Progenitor cell of endocrine pancreas (in vitro differentiated cells): ENCODE measurements at places on chromosomes 6 and 20. TPM values are rescaled to one million over a fixed set of nuclear protein-coding genes. Genes with fewer than 3 reads are reported as not detected.
A peak's percentile ranks its signal among the peaks of the same experiment; 100 is the strongest.

Gene OR12D3
- total RNA-seq, result not detected in 2 replicates

Gene UBE2C
- 63.9 and 69.0 TPM in 2 replicates for total RNA-seq

- DNase-seq, result no peak
Measured at GRCh38 chr6:12258591-12259075, 31.5 kb upstream of the EDN1 start.

DNA sequence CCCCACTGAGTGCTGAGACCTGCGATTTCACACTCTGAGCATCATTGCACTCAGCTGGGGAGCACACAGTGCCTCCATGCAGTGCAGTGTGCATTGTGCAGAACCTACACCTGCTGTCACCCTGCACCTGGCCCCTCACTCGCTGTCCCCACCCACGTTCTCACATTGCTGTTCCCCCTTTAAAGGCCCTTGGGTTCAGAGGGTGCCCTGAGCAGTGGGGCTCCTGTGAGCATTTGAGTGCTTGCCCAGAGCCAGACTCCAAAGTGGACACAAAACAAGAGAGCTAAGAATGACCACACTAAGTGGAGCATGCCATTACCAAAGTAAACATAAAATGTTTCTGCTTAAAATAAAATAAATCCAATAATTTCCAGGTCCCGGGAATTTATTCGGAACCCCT, 131.0 kb upstream of the CST7 start:
- no peak for DNase-seq

GRCh38 chr6:99514089-99514488, 1.1 kb downstream of the USP45 start:
- no peak for DNase-seq

DNA sequence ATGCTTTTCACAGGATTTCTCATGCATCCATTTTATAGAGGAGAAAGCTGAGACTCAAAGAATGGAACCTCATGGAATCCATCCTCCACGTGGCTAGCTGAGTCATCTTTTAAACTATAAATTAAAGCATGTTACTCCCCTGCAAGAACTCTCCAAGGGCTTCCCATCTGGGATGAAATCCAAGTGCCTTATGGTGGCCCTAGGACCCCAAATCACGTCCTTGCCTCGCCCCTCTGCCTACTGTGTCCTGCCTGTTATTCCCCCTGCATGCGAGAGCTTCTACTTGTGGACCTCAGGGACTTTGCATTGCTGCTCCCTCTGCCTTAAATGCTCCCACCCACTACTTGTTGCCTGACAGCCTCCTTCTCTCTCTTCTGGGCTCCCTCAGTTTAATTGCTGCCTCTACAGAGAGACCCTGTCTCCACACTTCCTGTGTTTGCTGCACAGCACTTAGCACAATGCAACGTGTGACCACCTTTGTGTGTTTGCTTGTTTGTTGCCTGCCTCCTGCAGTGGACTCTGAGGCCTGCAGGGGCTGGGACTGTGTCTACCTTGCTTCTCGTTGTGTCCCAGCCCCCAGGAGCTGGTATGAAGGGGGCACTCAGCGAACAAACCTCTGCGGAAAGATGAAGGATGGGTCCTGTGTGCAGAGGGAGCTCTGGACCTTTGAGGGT, 39.4 kb downstream of the TOX2 start:
- no peak for DNase-seq

- no peak for DNase-seq
Measured at GRCh38 chr6:105677671-105678475, 275.0 kb upstream of the PREP start.

Gene CLPSL1
- not detected in 2 replicates for total RNA-seq

GRCh38 chr20:4109307-4109940, 94.1 kb upstream of the RNF24 start:
- no peak for DNase-seq

- no peak for DNase-seq
Measured at GRCh38 chr6:71544028-71544427, 255.4 kb downstream of the OGFRL1 start.

DNA sequence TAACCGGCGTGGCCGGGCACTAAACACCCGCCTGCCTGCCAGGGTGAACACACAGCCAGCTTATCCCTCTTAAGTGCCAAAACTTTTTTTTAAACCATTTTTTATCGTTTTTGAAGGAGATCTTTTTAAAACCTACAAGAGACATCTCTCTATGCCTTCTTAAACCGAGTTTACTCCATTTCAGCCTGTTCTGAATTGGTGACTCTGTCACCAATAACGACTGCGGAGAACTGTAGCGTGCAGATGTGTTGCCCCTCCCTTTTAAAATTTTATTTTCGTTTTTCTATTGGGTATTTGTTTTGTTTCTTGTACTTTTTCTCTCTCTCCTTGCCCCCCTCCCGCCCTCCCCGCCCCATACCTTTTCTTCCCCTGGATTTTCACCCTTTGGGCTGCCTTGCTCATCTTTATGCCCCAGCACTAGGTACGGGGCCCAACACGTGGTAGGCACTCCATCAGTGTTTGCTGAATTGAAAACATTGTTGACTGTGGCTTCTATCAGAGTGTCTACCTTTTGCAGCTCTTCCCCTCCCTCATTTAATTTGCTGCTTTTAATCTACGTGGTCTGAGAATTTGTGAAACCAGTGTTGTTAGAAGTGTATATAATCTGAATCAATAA, 1.5 kb downstream of the ZCCHC3 start:
- no peak for DNase-seq

DNA sequence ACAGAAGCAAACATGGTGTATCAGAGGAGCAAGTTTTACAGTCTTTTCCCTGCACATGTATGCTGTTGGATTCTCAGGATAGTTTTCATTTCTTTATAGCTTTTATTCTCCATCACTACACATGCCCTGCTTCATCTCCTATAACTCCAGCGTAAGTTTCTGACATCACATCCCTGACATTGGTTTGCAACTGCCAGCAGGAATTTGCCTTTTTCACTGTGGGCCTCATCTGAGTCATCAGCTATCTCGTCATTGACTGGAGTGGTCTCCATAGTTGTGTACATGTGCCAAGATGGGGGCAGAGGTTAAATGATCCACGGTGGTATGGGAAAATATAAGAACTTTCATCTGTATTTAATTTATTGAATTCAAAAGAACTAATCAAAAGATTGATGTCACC, 96.7 kb downstream of the SLX4IP start:
- DNase-seq, result no peak

Gene BAG2
- total RNA-seq, result 4.8 and 4.9 TPM in 2 replicates

DNA sequence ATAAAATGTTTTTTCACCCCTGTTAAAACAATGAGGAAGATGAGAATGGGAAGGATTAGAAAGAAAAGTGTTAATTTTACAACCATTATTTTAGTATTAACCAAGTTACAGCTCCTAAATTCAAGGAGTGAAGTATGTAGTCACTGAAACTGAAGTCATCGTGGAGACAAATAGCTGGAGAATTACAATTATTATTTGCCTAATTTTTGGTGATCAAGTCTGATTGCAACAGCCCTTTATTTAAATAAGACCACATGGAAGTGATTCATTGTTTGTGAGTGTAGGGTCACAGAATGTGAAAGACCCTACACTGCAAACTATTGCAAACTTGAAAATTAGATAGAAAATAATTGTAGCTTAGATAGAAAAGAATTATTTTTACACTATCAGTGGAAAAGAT, 292.4 kb downstream of the CENPW start:
- no peak for DNase-seq

- peak; percentile 23 for DNase-seq
Measured at GRCh38 chr20:2652724-2653555, 508 bp downstream of the NOP56 start.

Gene ZNFX1
- 10.0 and 10.7 TPM in 2 replicates for total RNA-seq

DNA sequence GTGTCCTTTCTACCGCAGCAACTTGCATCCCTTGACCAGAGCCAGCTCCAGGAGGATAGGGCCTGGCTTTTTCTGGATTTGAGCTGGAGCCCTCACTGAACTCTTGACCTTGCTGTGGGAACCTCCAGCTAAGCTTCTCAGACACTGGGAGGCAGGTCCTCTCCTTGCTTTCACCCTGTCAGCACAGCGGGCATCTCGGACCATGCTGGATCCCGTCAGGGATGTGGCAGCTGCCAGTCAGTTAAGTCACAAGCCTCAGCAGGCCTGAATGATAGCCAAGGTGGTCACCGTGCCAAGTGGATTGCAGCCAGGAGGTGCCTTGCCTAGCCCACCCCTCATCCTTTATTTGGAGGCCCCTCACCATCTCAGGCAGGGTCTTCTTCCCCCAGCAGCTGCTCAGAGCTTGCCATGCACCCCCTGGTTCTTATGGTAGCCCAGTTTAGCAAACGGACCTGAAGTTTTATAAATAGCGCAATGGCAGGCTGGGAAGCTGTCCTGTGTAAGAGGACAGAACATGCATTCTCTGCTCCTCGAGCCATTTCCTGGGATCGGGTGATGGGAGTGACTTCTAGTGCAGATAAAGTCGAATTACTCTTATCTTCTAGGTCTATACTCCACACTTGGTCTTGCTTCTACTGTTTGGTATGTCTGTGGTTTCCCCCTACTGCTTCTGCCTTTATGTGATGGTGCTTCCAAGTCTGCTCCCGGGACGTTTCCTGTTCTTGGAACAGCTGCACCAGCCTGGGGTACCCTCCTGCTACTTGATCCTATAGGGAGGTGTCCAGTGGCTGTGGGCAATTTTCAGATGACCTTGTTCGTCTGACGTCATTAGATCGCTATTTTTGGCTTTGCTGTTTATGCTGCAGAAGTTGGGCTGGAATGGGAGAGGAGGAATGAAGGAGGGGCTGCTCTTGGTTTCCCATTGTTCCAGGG, 7.1 kb upstream of the MYLK2 start:
- DNase-seq, result no peak

- no peak for DNase-seq
Measured at GRCh38 chr6:99030915-99031314, 83.2 kb upstream of the FBXL4 start.

DNA sequence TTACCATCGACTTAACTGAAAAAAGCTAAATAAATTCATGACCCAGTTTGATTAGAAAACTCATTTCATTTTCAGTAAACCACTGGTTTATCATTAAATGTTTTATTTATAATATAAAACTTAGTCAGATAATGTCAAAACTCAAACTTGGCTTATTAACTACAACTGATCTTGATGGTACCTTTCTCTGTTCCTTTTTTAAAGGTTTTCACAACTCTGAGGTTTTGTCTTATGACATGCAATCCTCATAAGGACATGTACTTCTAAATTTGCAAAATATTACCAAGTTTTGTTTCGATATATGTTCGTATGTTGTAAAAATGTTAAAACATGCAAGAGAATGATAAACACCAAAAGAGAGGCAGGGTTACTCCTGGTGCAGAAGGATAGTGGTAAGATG, 82.5 kb upstream of the PDE10A start:
- DNase-seq, result no peak

Gene CNBD2
- total RNA-seq, result 3.6 and 4.0 TPM in 2 replicates

DNA sequence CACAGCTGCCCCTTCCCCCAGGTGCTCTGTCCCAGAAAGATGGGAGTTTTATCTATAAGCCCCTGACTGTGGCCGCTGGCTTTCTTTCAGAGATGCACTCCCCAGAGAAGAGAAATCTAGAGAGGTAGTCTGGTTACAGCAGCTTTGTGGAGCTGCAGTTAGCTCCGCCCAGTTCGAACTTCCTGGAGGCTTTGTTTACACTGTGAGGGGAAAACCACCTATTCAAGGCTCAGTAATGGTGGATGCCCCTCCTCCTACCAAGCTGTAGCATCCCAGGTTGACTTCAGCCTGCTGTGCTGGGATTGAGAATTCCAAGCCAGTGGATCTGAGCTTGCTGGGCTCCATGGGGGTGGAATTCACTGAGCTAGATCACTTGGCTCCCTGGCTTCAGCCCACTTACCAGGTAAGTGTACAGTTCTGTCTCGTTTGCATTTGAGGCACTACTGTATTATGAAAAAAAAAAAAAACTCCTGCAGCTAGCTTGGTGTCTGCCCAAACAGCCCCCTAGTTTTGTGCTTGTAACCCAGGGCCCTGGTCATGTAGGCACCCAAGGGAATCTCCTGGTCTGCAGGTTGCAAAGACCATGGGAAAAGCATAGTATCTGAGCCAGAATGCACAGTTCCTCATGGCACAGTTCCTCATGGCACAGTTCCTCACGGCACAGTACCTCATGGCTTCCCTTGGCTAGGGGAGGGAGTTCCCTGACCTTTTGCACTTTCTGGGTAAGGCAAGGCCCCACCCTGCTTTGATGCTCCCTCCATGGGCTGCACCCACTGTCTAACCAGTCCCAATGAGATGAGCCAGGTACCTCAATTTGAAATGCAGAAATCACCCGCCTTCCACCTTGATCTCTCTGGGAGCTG, 275.0 kb downstream of the CENPW start:
- DNase-seq, result no peak

Gene PLG
- 1.9 TPM in 2 replicates for total RNA-seq

- DNase-seq, result no peak
Measured at GRCh38 chr20:14688005-14688404, 350.6 kb upstream of the FLRT3 start.

Gene COL21A1
- 16.8 and 20.5 TPM in 2 replicates for total RNA-seq

DNA sequence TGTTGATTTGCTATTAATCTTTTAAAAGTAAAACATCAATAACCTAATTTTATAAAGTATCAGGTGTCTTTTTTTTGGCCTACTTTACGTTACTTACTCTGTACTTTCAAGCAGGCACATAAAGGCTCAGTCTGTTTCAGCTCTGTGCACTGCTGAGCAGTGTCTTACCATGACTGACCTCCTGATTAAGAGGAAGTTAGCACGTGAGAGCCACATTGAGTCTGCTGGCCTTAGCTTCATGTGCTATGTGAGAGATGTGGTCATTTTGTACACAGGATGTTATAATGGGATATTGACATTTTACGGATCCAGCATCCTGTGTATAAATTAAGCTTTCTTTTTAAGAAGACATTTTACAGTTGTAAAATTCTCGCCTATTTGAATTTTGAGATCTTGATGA, 31.9 kb downstream of the ARID1B start:
- no peak for DNase-seq

Gene OPRM1
- not detected in 2 replicates for total RNA-seq

DNA sequence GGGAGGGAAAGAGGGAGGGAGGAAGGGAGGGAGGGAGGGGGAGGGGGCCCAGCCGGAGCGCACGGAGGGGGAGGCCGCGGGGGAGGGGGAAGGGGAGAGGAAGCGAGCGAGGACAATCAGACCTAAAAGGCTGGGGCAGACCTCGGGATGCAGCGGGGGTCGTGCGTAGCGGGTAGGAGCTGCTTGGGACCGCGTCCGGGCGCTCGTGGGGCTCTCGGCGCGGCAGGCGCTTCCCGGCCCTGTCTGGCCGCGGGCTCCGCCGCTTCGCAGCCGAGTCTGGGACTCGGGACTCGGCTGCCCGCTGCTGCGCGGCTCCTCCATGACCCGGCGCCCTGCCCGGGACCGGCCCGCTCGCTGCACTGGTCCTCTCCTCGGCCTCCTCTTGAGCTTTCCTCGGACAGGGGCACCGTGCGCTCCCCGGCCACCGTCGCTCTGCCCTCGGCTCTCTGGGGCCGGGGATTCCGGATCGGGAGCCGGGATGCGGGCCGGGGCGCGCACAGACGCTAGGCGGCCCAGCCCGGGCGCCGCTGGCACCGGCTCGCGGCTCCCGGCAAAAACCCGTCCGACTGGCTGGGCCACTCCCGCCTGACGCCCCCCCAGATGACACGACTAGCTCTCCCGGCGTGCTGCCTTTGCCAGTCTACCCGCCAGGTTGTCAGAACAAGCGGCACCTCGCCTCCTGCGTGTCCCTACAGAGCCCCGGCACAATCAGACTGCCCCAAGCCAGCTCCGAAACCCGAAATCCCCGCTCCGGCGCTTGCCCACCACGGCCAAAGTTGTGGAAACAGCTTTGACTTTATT, 2.2 kb downstream of the TFAP2A start:
- no peak for DNase-seq

Gene RAET1L
- total RNA-seq, result not detected in 2 replicates

GRCh38 chr6:142013875-142014495, 118.7 kb upstream of the GJE1 start:
- DNase-seq, result no peak

- no peak for DNase-seq
Measured at GRCh38 chr6:45132658-45133294, 195.4 kb upstream of the RUNX2 start.

Gene FILIP1
- 0.31 and 0.73 TPM in 2 replicates for total RNA-seq
